Central memory CD4-positive, alpha-beta T cell (primary cell): ENCODE measurements at places on chromosomes 2 and 18.

- DNase-seq = no peak
Measured at GRCh38 chr2:20092226-20092900, 40.9 kb upstream of the LAPTM4A start.

DNA sequence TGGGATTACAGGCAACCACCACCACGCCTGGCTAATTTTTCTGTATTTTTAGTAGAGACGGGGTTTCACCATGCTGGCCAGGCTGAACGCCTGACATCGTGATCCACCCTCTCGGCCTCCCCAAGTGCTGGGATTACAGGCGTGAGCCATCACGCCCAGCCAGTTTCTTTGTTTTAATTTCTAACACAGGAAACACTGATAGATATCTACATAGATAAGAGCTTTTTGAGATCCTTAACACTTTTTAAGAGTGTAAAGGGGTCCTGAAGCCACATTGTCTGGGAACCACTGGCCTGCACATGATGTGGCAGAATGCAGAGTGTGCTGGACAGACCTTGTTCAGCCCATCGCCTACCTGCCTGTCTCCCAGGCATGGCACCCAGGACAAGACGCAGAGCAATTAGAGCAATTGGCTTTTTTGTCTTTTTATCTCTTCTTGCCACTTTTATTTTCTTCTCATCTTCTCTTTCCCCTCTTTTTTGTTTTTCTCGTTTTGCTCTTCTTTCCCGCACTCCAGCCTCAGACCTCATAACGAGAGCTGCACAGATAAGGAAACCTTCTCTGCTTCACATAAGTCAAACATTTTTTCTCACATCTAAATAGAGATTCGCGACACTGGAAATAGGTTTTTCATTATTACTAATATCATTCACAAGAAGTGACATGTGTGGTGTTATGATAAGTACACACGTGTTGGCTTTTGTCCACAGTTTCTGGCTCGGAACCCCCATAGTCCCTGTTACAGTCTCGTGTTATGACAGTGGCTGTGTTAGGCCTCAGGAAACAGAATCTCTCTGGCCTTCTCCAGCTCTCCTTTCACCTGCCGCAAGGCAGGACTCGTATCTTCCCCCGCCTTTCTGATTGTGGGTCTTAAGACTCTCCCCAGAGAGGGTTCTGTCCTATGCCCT lies 25.2 kb upstream of the GPR55 start:
- DNase-seq = no peak

- no peak for DNase-seq
Measured at GRCh38 chr2:31580321-31581117, at the start of gene SRD5A2. Gene SRD5A2 (minus strand): TSS chr2:31580938. CDS start chr2:31580900, 38 bp downstream.

GRCh38 chr2:174632841-174633622 lies 35.4 kb upstream of the WIPF1 start:
- no peak for DNase-seq

GRCh38 chr2:216670266-216671080 lies 24.9 kb downstream of the IGFBP5 start:
- no peak for DNase-seq

GRCh38 chr2:94273242-94273641 lies 598.0 kb upstream of the TEKT4 start:
- DNase-seq = no peak

- no peak for DNase-seq
Measured at GRCh38 chr2:82665691-82666090, 1793.4 kb downstream of the SUCLG1 start.

- DNase-seq = peak; percentile 86
Measured at GRCh38 chr2:219541611-219542180, 1.9 kb downstream of the CHPF start.

DNA sequence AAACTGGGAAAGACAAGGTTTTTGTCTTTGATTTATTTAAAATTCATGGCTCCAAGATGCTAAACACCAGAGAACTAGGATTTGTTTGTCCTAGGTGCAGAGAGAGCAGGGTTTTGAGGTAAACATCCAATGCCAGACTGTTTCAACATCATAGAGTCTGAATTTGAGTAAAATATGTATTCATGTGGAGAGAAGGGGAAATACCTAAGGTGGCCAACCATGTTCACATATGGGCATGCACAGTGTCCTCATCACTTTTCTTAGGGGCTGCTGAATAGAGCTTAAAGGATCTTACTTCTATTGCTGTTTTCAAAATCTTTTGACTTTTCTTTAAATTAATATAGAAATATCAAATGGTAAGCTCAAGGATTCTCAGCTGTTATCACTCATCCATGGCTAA lies 287.0 kb upstream of the CCDC68 start:
- no peak for DNase-seq

GRCh38 chr2:145431181-145431951 lies 911.4 kb upstream of the ZEB2 start:
- no peak for DNase-seq

DNA sequence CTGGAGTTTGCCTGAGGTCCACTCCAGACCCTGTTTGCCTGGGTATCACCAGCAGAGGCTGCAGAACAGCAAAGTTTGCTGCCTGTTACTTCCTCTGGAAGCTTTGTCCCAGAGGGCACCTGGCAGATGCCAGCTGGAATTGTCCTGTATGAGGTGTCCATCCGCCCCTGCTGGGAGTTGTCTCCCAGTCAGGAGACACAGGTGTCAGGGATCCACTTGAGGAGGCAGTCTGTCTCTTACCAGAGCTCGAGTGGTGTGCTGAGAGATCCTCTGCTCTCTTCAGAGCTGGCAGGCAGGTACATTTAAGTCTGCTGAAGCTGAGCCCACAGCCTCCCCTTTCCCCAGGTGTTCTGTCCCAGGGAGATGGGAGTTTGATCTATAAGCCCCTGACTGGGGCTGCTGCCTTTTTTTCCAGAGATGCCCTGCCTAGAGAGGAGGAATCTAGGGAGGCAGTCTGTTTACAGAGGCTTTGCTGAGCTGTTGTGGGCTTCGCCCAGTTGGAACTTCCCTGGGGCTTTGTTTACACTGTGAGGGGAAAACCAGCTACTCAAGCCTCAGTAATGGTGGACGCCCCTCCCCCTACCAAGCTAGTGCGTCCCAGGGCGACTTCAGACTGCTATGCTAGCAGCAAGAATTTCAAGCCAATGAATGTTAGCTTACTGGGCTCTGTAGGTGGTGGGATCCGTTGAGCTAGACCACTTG lies 34.7 kb downstream of the TFPI start:
- DNase-seq = no peak

GRCh38 chr2:230330725-230331124 lies 3.7 kb downstream of the SP140L start:
- DNase-seq = no peak

GRCh38 chr2:152415231-152415642 lies 80.3 kb downstream of the FMNL2 start:
- no peak for DNase-seq

DNA sequence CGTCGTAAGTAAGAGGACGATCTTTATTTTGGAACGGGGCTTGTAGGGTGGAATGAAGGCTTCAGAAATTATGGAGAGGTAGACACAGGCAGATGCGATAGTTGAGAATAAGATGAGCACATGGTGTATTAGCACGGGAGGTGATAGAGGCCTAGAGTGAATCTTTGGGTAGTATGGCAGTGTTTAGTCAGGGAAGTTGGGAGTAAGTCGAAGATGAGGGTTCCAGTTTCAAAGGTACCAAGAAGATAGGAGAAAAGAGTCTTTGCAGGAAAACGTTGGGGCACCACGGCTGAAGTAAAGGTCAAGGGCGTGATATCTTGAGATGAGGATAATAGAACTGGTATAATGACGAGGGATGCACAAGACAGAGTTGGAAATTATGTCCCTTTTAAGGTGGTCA lies 654 bp downstream of the PIK3C3 start:
- DNase-seq = no peak

- DNase-seq = peak; percentile 34
Measured at GRCh38 chr2:239882331-239882732, 142.8 kb downstream of the NDUFA10 start.

- DNase-seq = no peak
Measured at GRCh38 chr18:9659499-9660375, 45.4 kb upstream of the PPP4R1 start.

DNA sequence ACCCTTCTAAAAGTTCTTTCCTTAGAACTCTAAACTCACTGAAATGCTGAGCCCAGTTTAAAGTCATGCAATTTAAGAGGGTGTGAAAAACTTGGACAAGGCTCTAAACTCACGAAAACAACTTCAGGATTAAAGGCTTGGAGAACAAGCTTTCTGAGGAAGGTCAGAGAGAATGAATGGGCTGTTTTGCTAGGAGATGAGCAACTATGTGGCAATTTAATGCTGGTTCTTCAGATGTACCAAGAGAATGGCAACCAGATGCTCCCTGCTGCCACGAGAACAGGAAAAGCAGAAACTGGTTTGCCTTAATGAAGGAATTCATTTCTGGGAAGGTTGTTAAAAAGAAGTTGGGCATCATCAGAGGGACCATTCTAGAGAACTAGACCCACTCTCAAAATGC lies 77.8 kb upstream of the PMAIP1 start:
- DNase-seq = no peak

- DNase-seq = no peak
Measured at GRCh38 chr2:147101941-147102790, 742.7 kb upstream of the ACVR2A start.

- no peak for DNase-seq
Measured at GRCh38 chr2:46216213-46216612, 81.0 kb upstream of the EPAS1 start.
